Stimulated activated naive CD4-positive, alpha-beta T cell (primary cell): ENCODE measurements at places on chromosomes 5 and 9.

GRCh38 chr9:127761061-127761460 lies 17.4 kb downstream of the SH2D3C start:
- no peak for DNase-seq

DNA sequence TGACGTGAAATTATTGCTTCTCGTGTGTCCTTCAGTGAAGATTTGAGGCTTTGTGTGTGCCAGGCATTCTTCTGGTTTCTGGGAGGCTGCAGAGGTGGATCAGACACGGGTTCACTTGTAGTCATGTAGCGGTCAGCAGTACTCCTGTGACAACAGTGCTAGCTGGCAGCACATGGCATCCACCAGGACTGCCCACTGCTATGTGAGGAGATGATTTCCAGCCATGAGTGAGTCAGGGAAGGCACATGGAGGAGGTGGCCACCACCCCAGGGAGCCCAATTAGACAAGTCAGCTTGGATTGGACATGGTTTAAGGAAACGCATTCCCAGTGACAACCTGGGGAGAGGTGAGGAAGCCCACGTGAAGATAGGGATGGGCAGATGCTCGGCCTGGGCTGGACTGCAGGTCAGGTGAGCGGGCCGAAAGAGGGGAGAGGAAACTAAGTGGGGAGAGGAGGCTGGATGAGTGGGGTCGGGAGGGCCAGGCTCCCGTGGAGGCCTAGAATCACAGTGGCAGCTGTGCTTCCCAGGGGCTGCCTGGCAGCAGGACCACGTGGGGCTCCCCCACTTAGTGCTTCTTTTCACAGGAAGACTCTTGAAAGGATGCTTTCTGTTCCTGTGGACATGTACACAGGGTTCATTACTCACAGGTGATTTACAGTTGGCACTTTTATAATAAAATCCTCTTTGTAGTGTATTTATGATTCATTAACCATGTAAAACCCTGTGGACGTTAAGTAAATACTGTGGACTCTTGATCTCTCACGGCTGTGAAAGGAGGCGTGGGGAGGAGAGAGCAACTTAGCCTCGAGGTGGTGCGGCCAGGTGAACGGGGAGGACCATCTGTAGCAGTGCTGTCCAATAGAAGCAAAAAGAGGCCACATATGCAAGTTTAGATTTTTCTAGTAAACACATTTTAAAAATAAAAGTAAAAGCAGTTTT lies 80.0 kb upstream of the OTULINL start:
- DNase-seq = no peak

GRCh38 chr9:129619787-129620668 lies 873 bp downstream of the C9orf50 start:
- DNase-seq = no peak

DNA sequence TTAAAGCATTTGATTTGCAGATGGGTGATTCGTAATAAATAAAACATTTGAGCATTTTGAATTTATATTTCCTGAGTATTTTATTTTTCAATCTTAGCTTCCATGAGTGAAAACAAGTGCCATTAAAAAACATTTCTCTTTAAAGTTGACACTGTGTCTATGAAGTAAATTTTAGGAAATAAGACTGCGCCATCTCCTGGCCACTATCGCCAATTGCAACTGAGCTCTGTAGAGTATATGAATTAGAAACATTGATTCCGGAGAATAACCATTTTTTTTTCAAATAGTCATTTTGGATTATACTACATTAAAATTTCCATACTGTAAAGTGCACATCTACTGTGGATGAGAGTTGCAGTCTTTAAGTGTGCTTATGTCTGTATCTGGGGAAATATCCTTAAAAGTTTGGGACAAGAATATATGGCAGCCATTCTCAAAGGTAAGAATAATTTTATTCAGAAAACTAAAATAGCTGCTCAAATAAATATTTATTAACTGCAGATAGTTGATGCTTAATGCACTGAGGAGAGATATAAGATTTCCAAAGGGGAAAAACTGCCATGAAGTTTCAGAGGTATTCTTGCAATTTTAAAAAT lies 5.9 kb downstream of the DMRTA1 start:
- no peak for DNase-seq

DNA sequence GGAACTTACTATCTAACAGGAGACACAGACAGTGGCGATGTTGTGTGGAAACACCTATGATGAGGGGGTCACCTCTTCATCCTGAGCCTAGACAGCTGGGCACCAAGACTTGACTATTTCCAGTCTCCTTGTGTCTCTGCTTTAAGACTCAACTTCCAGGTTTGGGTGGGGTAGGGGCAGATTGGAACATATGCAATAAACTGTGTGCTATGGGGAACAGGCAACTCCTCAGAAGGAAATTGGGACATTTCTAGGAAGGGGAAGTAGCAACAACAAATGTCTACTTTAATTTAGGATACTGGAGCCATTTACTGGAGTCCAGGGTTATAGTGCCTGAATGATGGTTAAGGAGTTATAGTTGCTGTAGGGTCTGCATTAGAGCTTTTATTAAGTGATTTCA lies 57.3 kb downstream of the FGF18 start:
- no peak for DNase-seq

- no peak for DNase-seq
These were observed 103.7 kb downstream of the ARL15 start for GRCh38 chr5:54206580-54207229.

GRCh38 chr5:64505769-64506566 lies at the start of gene RGS7BP:
RGS7BP (plus strand) TSS chr5:64506015; CDS start chr5:64506625, 610 bp downstream.
- no peak for DNase-seq

- no peak for DNase-seq
These were observed 29.2 kb upstream of the ENHO start for GRCh38 chr9:34551751-34552605.

GRCh38 chr9:38012767-38013450 lies 56.1 kb downstream of the SHB start:
- DNase-seq = no peak

DNA sequence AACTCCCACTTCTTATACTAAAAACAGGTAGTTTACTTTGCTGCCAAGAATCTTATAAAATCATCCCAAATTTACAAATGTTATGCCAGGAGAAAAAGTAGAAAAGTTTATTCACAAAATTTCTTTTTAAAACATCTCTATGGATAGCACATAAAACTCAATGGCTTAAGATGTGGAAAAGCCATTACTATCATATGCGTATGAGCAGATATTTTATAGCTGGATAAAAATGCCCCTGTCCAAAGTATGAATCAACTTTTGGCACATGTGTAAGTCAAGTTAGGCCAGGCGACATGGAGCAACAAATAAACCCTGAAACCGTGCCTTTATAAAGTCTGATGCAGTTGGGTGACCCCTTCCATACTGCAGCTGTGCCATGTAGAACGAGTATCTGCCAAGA lies 38.6 kb upstream of the FBP1 start:
- no peak for DNase-seq

GRCh38 chr5:113118765-113119164 lies 142.2 kb downstream of the DCP2 start:
- DNase-seq = no peak

GRCh38 chr9:123866497-123866896 lies 63.4 kb downstream of the DENND1A start:
- DNase-seq = peak; percentile 41
